ENCODE measurements at places on chromosomes 1 and 21.

GRCh38 chr1:165434281-165434680, 10.6 kb downstream of the RXRG start:
- DNase-seq, result no peak

DNA sequence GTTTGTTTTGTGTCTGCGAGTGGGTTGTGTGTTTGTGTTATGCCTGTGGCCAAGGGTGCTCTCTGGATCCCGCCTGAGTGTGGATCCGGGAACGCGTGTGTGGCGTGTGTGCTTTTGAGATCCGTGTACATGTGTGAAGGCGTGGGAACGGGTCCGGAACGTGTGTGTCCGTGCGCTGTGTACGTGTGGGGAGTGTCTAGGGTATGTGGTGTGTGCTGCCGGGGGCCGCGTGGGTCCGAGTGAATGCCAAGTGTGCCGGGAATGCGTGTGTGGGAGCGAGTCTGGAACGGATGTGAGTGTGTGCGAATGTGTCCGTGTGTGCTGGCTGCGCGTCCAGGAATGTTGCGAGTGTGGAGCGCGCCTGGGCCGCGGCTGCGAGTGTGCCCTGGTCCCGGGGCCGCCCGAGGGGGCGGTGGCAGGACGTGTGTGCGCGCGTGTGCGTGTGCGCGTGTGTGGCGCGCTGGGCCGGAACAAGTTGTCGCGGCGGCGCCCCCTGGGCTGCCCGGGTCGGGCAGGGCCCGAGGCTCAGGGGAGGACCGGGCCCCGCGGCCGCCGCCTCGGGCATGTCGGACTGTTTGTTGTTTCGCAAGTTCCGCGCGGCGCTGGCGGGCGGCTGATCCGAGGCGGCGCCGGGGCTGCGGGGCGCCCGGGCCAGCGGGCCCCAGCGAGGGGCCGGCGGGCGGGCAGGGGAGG, 953 bp downstream of the PTPRU start:
- DNase-seq, result no peak

- no peak for DNase-seq
Observed at GRCh38 chr1:3609769-3610526, 1.4 kb downstream of the MEGF6 start.

DNA sequence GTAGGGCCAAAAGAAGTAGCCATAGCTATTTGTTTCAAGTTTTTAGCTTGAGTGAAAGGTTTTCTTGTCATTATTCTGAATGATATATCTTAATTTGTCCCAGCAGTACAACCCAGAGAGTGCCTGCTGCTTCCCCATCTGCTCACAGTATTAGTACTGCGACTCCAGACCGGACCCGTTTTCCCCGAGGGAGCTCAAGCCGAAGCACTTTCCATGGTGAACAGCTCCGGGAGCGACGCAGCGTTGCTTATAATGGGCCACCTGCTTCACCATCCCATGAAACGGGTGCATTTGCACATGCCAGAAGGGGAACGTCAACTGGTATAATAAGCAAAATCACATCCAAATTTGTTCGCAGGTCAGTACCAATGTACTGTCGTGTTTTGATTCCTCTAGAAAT, 37.2 kb upstream of the C1orf115 start:
- no peak for DNase-seq

GRCh38 chr1:119002028-119002686, 14.0 kb upstream of the TBX15 start:
- no peak for DNase-seq

Data from GM12864 (cell line).